ENCODE measurements at places on chromosomes 12 and 14. TPM values are rescaled to one million over a fixed set of nuclear protein-coding genes. Genes with fewer than 3 reads are reported as not detected.

DNA sequence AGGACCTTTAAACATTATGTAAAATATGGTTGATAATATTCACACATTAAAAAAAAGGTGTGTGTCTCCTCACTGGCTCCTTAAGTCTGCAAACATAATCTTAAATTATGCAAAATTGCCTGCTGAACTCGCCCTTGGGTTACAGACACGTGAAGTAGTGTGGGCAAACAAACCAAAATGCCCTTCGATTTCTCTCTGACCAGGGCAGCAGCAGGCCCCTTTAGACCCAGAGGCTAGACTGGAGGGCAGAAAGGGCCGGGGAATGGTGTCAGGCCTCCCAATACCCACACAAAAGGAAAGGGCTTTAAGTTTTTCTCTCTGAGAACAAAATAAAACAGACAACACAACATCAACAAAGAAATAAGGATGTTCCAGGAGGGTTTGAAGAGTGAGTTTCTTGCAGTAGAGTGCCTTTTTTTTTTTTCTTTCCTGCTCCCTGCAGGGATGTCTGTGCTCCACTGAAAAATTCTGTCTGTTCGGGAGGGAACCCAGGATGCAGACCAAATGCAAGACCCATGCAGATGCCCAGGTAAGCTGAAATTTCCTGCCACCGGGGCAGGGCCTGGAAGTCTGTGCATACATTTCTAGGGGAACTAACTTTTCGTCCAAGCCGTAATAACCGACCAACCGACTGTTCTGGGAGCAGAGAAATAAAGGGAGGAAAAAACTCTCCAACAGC lies 1.7 kb downstream of the TBX3 start:
- H3K4me3 ChIP-seq = no peak overlapping the region
- peaks cover 92% of the 10 kb centered on the region for H3K27me3 ChIP-seq
- peaks cover 38% of the 10 kb centered on the region for H3K4me1 ChIP-seq
- no peak overlapping the region for H3K27ac ChIP-seq

DNA sequence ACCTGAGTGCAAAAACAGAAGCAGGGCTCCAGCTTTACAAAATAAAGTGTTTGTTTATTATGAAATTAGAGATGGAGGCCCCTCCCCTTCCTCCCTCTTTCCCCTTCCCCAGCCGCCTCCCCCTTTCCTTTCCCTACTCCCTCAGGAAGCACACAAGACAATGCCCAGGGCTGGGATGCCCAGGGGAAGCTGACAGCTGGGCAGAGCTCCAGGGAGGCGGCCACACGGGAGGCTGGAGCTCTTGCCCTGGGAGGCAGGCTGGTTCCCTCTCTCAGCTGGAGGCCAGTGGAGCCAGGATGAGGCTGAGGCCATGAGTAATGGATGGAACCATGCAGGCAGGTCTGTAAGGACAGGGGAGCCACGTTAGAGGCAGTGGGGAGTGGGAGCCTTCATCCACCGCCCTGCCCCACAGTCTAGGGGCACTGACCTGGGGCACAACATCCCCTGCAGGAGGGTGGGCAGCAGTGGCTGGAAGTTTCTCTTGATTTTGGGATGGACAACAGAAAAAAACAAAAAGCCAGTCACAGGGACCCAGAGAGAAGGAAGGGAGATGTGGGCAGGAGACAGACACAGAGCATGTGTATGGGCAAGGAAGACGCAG lies 5.1 kb downstream of the PSMB11 start:
- no peak overlapping the region for H3K27ac ChIP-seq
- no peak for DNase-seq
- no peak overlapping the region for H3K4me3 ChIP-seq

The DBX2 gene
- total RNA-seq = not detected

The SMIM41 gene
- total RNA-seq = not detected

- peaks cover 3% of the 10 kb centered on the region for H3K36me3 ChIP-seq
- DNase-seq = no peak
- no peak overlapping the region for H3K27ac ChIP-seq
These were observed 91.8 kb downstream of the RIN3 start for GRCh38 chr14:92605274-92605940.

DNA sequence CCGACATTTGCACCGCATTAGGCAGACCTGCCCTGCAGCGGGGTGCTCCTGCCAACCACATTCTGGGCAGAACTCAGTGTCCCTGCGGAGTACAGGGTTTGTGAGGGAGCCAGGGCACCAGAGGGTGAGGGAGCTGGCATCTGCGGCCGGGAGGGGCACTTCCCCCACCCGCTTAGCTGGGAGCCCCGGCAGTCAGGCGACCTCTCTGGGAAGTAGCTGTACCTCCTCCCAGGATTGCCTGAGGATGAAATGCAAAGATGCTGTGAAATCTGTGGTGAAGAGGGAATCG lies 58.6 kb downstream of the ANKRD9 start:
- H3K27ac ChIP-seq = no peak overlapping the region
- H3K4me1 ChIP-seq = no peaks in the 10 kb centered on the region
- H3K4me3 ChIP-seq = no peak overlapping the region
- no peaks in the 10 kb centered on the region for H3K27me3 ChIP-seq
- H3K36me3 ChIP-seq = peaks cover 10% of the 10 kb centered on the region

The SERPINA9 gene
- not detected for total RNA-seq

The SPIC gene
- total RNA-seq = not detected

DNA sequence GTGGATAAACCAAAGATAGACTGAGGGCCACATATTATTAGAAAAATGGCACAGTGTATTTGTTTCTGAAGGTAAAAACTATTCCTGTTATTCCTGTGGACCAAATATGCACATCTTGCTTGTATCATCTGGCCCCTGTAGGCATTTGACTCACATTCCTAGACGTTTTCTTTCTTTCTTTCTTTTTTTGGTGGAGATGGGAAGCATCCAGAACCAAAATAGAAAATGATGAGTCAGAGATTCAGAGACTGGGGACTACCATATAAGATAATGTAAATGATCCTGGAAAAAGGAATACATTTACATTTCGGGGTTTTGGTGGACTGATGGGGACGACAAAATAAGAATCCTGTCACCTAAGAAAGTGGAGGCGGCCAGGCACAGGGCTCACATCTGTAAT lies 24.2 kb downstream of the TRIM9 start:
- no peak overlapping the region for H3K4me3 ChIP-seq
- H3K4me1 ChIP-seq = no peaks in the 10 kb centered on the region
- no peak for DNase-seq
- no peaks in the 10 kb centered on the region for H3K27me3 ChIP-seq
- H3K36me3 ChIP-seq = no peaks in the 10 kb centered on the region

DNA sequence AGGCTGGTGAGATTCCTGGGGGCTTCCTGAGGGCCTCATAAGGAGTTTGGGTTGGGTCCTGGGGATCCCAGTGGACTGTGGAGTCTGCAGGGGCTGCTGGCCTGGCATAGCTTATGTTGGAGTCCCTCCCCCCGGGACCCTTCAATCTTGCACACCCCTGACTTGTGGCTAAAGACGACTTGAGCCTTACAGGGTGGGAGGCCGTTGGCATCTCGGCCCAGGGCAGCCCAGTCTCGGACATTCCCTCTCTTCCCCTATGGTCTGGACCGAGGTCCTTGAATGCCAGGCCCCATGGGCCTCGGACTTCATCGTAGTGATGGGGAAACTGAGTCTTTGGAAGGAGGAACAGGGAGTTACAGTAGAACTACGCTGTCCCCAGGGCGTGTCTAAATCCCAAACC lies 12.5 kb downstream of the RTL1 start:
- no peaks in the 10 kb centered on the region for H3K36me3 ChIP-seq
- H3K27me3 ChIP-seq = peaks cover 11% of the 10 kb centered on the region
- no peaks in the 10 kb centered on the region for H3K4me1 ChIP-seq
- H3K27ac ChIP-seq = no peak overlapping the region
- H3K4me3 ChIP-seq = no peak overlapping the region
- no peak for DNase-seq
